ENCODE measurements at places on chromosomes 4 and X. TPM values are rescaled to one million over a fixed set of nuclear protein-coding genes. Genes with fewer than 3 reads are reported as not detected.

DNA sequence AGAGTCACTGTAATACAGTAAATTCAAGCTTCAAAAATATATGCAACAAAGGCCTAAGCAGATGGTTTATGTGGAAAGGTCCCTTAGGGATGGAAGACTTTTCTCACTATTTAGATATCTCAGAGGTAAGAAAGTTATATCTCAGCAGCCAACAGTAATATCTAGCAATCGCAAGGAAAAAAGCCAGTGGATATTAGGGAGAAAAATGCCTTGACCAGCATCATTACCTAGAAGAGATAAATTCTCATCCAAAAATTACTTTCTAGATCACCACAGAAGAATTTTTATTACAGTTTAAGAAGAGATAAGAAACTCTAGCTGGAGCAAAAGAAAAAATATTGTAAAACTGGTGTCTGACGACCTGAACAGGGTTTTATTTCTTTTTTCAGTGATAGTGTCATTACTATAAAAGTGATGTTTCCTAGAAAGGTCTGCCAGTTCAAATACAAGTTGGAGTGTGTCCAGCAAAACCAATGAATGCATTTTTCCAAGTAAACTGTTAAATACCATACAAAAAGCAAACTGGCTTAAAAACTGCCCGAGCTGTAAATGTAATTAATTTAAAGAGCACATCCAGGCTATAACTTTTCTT, 100.0 kb downstream of the ATP11C start:
- DNase-seq, result no peak

DNA sequence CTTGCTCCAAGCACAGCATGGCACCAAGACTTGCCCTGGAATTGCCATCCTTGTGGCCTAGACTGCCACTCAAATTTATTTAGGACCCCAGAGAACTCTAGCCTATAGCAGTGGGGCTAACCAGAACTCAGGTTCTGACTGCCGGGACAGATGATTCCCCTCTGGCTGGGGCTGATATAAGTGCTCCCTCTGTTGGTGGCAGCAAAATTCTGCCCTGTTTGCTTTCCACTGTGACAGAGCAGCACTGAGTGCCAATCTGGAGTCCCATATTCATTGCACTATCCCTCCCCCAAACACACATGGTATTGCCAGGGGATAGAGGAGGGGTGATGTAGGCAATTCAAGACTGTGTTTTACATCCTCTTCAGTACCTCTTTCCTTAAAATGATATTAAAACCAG, 1081.9 kb downstream of the FAT4 start:
- no peak for DNase-seq

- no peak for DNase-seq
Measured at GRCh38 chr4:6178757-6179156, 21.6 kb downstream of the JAKMIP1 start.

- DNase-seq, result no peak
Measured at GRCh38 chr4:154367659-154368058, 123.9 kb downstream of the DCHS2 start.

DNA sequence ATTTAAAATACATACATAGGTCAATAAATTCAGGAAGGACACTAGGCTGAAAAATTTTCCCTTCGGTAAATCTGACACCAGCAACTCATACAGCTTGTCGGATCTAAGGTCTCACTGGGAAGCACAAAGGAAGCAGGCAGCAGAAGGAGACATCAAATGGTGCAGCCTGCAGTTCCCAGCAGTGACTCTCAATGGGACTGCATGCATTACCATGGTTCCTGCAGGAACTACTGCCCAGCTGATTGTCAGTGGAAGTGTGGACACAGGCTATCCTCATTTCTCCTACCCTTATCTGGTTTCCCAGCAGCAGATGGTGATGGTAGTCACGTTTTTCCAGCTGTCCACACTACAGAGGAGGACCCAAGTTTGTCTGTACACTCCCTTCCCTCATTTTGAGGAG, 113.3 kb downstream of the PPP1R2C start:
- DNase-seq, result no peak

GRCh38 chr4:155353923-155354540, 22.7 kb downstream of the MAP9 start:
- DNase-seq, result peak; percentile 51

- no peak for DNase-seq
Measured at GRCh38 chr4:10243856-10244255, 127.3 kb upstream of the WDR1 start.

- no peak for DNase-seq
Measured at GRCh38 chr4:184294606-184295133, 77.0 kb upstream of the ENPP6 start.

DNA sequence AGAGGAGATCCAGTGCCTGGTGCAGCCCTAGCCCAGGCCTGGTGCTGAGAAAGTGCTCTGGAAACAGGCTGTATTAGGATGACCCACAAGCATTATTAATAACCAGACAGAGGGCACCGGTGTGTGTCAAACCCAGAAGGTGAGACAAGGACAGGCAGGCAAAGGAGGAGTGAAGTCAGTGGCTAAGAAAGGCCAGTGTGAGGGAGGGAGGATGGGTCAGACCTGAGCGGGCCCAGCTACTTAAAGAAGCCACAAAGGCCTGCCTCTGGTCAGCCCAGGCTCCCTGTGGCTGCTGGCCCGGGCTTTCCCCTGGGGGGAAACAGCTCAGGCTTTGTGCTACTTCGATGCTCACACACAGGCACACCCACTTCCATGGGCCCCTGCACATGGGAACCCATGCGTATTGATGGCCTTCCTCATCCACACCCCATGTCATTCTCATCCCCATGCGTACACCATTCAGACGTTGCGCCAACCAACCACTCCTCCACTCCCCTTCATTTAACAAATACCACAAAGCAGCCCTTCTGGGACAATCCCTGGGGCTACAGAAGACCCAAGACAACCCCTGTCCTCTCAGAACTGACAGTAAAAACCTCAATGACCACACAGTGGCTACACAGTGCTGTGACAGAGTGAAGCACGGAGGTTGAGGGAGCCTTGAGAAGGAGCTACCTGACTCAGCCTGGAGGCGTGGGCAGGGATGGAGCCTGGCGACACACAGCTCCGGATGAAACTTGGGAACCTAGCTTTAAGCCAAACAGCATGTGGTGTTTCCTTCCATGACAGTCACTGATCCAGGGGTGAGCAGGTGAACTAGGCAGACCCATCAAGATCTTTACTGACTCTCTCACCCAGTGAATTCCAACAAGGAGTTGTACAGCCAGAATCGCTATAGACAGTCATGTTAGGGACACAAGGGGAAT, 24.9 kb upstream of the MTM1 start:
- DNase-seq, result no peak

RASSF6 gene
- not detected for total RNA-seq

ADAMTS3 gene
- total RNA-seq, result 0.40 TPM

SMARCA1 gene
- total RNA-seq, result 18.3 TPM

Measured in lung microvascular endothelial cell (primary cell).